ENCODE measurements at places on chromosomes 3 and 15.

- DNase-seq = no peak
Observed at GRCh38 chr15:29480949-29481348, 211.3 kb upstream of the NSMCE3 start.

DNA sequence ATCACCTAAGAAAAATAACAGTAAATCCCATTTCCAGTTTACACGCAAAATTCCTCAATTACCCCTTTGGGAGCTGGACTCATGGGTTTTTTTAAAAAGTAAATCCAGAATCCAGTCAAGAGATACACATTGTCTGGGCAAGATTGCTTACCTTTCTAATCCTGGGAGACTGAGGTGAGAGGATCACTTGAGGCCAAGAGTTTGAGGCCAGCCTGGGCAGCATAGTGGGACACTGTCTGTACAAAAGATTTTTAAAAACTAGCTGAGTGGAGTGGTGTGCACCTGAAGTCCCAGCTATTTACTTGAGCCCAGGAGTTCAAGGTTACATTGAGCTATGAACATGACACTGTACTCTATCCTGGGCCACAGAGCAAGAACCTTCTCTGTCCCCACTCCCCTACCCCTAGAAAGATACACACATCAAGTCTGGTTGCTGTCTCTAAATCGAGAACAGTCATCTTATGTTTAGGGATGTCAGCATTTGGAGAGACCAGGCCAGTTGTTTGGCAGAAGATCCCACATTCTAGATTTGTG is 39.0 kb downstream of the DAG1 start:
- DNase-seq = no peak

- no peak for DNase-seq
Observed at GRCh38 chr3:40871394-40871793, 327.9 kb upstream of the CTNNB1 start.

DNA sequence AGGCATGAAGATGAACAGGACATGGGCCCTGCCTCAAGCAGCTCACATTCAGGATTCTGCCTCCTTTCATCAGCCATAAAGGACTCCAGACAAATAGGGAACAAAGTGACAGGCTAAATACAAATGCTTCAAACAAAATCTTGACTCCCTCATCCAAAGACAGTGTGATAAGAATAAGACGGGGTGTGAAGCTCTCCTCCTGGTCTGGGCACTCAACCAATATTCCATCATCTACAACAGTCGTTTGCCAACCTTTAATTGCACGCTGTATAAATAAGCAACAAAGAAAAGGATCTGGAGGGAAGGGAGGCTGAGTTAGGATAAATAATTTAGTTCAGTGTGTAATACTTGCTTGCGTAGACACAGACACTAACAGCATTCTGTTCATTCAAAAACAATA is 5.4 kb downstream of the CCDC54 start:
- no peak for DNase-seq

DNA sequence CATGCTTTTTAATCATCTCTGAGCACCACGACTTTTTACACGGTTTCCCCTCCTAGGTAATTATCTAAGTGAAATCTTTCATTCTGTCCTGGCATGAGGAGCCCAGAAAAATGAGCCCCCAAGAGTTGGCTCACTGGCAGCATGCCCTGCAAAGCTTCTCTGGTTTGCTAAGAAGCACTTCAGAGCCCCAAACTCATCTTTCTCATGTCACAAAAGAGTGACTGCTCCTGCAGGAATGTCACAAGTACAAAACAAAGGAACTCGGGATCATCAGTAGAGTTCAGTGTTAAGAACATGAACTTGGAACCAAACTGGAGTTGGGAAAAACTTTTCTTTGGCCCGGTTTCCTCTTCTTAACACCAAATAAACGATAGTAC is 123.9 kb downstream of the FOXB1 start:
- DNase-seq = no peak

DNA sequence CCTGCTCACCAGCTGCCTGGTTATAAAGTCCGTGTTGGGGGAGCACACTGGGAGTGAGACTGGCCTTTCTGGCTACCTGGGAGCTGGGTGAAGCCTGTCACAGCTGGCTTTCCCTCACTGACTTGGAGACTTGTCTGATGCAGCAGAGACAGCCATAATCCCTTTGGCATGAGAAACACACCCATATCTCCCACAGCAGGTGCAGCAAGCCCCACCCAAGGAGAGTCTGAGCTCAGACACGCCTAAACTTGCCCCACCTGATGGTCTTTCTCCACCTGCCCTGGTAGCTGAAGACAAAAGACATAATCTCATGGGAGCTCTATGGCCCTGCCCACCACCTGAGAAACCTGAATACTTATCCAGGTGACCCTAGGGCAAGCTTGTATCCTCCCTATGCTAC is 54.8 kb downstream of the NMD3 start:
- DNase-seq = no peak

DNA sequence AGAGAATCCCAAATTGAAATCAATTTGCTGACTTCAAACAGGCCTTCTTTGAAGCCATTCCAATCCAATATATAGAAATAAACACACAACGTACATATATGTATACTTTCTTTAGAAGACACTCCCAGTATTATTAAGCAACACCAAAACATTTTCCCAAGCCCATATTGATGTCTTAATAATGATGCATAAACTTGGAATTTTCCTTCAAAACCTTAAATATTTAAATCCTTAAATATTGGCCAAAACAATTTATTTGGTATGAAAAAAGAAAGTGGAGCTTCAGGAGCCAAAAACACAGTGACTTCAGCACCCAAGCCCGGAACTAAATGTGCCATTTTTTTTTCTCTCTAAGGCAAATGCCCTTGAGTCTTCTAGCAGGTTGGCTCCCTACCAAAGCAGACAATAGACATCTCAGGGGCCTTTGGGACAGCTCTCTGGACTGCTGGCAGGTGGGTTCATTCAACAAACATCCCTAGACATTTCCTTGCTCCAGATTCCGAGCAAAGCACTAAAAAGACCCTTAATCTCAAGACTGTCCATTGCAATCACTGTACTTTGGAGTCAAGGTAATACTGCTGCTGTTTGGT is 384.7 kb downstream of the NTRK3 start:
- DNase-seq = no peak

DNA sequence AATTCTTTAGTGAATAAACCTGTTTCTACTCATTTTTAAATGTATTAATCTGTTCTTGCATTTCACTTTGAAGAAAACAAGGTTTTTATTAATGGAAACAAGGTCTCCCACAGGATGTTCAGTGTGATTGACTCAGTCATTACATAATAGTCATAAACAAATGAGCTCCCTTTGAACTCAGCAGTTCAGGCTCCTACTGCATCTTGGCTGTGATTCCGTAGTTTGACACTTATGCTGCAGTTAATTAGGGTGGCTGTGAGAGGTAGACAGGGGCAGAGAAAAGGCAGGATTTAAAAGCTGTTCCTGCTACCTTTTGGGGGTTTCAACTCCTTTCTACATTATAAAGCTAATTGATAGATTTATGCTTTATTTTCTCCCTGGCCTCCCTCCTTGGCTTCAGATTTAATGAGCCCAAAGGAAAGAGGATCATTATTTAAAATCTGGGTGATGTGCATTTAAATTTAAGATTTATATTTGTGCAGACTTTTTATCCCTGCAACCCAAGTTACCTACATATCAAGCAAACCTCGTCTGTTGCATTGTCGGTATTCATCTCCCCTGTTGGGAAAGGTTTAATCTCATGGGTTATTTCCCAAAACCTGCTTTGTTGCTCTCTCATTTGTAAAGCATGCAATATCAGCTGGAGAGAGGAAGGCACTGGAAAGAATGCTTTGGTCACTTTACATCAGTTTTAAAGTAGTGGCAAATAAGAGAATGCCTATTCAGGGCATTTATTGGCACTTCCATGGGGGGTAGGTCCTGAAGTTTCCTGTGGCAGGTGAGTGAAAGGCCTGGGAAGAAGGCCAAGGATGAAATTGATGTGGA is 345.0 kb upstream of the NR2E3 start:
- no peak for DNase-seq

DNA sequence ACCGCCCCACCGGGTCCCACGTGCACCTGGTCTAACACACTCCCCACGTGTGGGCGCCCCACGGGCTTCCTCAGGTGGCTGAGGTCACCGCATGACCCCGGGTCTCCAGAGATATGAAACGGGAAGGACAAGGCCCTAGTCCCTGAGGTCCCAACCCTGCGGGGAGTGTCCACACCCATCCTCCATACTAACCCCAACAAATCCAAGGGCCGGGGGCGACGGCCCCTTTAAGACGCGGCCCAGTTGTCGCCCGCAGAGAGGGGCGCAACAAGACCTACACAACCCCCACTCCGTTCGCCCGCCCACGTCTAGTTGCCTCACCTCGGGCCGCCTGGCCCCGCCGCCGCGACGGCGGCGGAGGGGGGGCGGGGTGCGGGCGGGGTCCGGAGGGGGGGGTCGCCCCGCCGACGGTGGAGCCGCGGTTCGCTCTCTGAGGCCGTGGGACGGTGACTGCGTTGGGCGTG is 396 bp downstream of the INO80 start:
- DNase-seq = peak; percentile 57

- no peak for DNase-seq
Observed at GRCh38 chr3:125213364-125213755, 812 bp upstream of the SLC12A8 start.

DNA sequence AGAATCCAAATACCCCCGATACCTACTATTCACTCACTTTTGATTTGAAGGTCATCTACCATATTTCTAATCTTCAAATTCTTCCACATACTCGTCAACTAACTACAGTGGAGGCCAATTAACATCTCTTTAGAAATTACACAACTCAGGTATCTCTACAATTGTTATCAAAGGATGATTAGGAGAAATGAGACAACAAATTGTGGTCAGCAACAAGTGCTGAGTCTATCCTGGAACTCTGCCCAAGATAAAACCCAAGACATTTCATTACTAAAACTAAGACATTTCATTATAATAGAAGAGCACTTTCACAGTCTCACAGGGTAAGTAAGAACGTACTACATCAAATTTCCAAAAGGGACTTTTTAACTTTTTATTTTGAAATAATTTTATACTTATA is 100.0 kb downstream of the TBC1D5 start:
- no peak for DNase-seq

GRCh38 chr3:89697321-89697916 is 590.0 kb downstream of the EPHA3 start:
- DNase-seq = no peak

DNA sequence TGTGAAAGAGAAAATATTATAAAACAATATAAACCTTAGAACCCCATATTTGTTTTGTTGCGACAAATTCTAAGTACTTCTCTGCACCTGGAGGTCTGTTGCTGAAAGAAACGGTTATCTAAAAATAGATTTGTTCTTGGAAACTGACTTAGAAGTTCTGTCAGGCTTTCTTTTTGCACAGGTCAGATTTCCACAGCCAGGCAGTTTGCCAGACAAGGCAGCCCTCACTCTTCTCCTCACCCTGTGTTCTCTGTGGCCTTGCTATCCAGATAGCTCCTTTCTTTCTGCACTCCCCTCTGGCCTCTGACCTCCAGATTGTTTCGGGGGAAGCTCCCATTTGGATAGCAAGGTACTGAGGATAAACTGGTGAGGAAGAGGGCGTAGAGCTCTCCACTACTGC is 413.3 kb upstream of the ONECUT1 start:
- DNase-seq = no peak

DNA sequence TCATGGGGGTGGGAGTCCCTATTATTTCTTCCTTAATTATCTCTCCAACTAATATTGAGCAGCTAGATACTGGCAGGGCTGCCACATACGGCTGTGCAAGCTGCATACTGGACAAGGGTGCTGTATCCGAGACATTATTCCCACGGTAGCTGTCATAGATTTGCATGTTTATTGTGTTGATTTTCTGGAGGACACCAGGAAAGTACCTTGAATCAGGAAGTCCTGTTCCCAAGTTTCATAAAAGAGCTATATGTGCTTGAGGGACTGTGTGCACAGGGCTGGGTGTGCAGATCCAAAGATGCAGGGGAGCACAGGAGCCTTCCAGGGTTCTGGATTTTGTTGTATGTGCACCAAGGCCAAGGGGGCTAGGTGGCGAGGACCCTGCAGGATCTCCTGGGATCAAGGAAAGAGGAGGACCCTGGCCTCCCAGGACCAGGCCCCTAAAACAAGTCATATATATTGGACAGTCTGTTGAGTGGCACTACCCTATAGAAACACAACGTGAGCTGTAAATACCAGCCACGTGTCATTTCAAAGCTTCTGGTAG is 119.2 kb upstream of the ALDH1A3 start:
- DNase-seq = no peak

- no peak for DNase-seq
Observed at GRCh38 chr15:70374096-70374495, 276.4 kb upstream of the TLE3 start.

DNA sequence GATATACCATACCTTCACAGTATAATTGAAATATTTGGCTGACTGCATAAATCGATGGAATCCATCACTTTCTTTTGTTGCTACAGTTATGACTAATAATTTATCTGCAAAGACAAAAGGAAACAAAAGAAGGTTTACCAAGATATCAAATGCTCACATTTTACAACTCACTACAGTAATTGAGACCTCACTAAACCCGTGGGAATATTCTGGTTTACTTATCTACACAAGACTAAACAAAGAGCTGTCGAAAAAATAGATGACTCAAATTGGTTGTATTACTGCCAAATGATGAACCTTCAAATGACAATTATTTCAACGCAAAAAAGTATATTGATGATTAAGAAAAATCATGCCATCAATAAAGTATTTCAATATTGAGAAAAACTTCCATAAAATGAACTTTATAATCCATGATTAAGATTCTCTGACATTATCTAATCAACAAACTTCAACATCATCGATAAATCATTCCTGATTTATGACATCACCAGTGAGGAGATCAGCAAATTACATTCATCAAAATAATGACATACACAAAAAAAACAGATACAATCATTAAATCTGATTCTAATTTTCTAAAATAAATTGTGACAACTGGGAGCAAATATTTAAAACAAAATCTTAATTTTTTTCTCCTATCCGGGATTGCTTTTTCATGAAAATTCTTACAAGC is 36.7 kb downstream of the PLOD2 start:
- no peak for DNase-seq

GRCh38 chr15:95937128-95937528 is 393.4 kb upstream of the NR2F2 start:
- no peak for DNase-seq

GRCh38 chr3:25171897-25172296 is 256.2 kb upstream of the RARB start:
- DNase-seq = no peak

GRCh38 chr3:186886202-186886981 is 43.9 kb downstream of the ADIPOQ start:
- no peak for DNase-seq

GRCh38 chr15:56468401-56468800 is 3.5 kb upstream of the MNS1 start:
- no peak for DNase-seq

DNA sequence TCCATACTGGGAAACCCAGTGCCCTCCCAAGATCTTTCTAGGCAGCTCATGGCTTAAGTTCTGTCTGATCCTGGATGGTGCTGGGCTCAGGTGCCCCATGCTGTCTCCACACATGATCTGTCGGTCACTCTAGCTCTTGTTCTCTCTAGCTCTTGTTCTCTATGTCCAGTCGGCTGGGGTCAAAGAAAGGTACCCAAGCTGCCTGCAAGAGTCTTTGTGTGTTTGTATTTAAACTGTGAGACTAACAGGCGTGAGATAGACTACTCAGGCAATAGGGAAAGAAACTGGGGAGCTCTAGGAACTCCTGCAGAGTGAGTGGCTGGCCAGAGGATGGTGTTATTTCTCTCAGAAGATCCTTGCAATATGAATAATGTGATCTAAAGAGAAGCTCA is 40.2 kb downstream of the GPR156 start:
- DNase-seq = no peak

GRCh38 chr3:115092220-115092791 is 54.8 kb downstream of the ZBTB20 start:
- DNase-seq = peak; percentile 21

All from stimulated activated CD4-positive, alpha-beta T cell treated with anti-CD3 and anti-CD28 coated beads, Interleukin-1b, Interleukin-23, amount 100 ng/mL, for 1 hour (primary cell).